Activated CD8-positive, alpha-beta T cell treated with anti-CD3 and anti-CD28 coated beads, Interleukin-2, amount 10 ng/mL, durations not matched to agents 7 days and 5 days (primary cell): ENCODE measurements at places on chromosomes 3 and 15. TPM values are rescaled to one million over a fixed set of nuclear protein-coding genes. Genes with fewer than 3 reads are reported as not detected.

DNA sequence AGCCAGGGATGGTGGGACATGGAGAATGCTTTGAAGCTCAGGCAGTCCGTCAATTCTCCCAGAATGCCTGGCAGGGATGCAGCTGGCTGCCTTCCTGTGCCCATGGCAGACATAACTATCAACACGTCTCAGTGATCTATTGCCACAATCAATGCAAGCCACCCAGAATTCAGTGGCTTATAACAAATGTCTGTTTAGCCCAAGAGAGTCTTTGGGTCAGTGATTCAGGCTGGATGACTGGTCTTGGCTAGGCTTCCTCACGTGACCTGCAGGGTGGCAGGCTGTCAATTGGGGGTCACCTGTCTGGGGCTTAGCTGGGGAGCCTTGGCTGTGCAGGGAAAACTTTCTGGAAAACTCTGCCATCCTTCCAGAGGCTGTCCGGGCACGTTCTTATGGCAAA, 213.1 kb upstream of the LRRFIP2 start:
- no peaks in the 10 kb centered on the region for H3K4me1 ChIP-seq
- H3K27me3 ChIP-seq: no peaks in the 10 kb centered on the region
- no peak overlapping the region for H3K27ac ChIP-seq

- no peak for DNase-seq
- no peak overlapping the region for H3K27ac ChIP-seq
- no peaks in the 10 kb centered on the region for H3K36me3 ChIP-seq
- H3K4me3 ChIP-seq: no peak overlapping the region
- H3K27me3 ChIP-seq: peaks cover 52% of the 10 kb centered on the region
These were observed 19.0 kb downstream of the SPATA12 start for GRCh38 chr3:57079474-57079831.

DNA sequence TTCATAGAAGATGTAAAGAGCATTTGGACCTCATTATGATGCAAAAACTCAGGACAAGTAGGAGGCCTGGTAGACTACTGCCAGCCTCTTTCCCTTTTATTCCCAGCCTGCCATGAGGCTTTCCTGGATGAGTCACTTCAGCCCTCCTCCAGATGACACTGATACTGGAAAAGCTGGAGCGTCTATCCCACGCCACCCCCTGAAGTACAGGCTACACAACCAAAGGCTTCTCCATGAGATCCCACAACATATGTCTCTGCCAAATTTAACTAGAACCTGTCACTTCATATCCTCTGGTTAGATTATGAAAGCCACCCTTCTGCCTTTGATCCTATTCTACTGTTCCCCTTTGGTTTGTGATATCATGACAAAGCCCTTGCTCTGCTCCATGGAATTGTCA, 56.1 kb upstream of the CPNE4 start:
- no peaks in the 10 kb centered on the region for H3K4me1 ChIP-seq
- no peaks in the 10 kb centered on the region for H3K27me3 ChIP-seq
- no peak overlapping the region for H3K4me3 ChIP-seq
- no peaks in the 10 kb centered on the region for H3K36me3 ChIP-seq
- no peak overlapping the region for H3K27ac ChIP-seq

GRCh38 chr15:41993472-41994170, 21.3 kb upstream of the EHD4 start:
- H3K4me3 ChIP-seq: no peak overlapping the region
- DNase-seq: no peak
- H3K27ac ChIP-seq: no peak overlapping the region
- no peaks in the 10 kb centered on the region for H3K36me3 ChIP-seq

DNA sequence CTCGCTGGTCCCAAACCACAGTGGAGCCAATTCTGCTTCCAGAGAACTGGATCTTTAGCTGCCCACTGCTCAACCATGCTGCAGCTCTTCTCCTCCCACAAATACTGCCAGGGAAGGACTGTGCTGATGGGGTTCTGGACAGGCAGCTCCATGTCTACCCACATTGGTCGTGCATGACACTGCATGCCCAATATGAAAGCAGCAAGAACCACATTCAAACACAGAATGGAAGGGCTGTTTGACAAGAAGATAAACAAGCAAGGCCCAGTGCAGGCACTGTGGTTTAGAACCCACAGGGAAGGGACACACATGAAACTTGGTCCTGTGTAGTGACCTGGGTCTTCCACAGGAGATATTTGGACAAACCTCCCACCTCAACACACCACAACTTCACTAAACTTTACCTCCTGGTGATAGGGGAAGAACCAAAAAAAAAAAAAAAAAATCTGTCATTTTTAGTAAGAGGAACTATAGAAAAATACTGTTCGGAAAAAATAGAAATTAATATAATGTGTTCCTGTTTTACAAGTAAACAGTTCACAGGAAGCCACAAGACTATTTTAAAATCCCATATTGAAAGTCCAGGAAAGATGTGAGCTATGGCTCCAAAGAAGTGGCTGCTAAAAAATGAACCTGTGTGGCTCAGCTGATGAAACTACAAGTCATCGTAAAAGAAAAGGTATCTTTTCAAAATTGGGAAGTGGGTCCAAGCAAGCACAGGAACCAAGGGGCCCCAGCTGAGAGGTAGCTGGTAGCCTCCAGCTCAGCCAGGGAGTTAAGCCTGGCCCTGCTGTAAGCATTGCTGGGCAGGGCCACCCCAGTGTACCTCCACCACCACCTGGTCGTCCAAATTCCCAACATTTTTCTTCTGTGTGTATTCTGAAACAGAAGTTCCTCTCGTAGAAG, 77.7 kb upstream of the ACAN start:
- H3K4me1 ChIP-seq: no peaks in the 10 kb centered on the region
- peaks cover 7% of the 10 kb centered on the region for H3K27me3 ChIP-seq
- no peaks in the 10 kb centered on the region for H3K36me3 ChIP-seq
- no peak overlapping the region for H3K27ac ChIP-seq
- H3K4me3 ChIP-seq: no peak overlapping the region
- no peak for DNase-seq

GRCh38 chr15:85475711-85476110, 95.3 kb downstream of the AKAP13 start:
- no peak for DNase-seq
- H3K27me3 ChIP-seq: no peaks in the 10 kb centered on the region
- H3K27ac ChIP-seq: no peak overlapping the region
- H3K4me1 ChIP-seq: peaks cover 31% of the 10 kb centered on the region
- H3K4me3 ChIP-seq: no peak overlapping the region
- no peaks in the 10 kb centered on the region for H3K36me3 ChIP-seq

DNA sequence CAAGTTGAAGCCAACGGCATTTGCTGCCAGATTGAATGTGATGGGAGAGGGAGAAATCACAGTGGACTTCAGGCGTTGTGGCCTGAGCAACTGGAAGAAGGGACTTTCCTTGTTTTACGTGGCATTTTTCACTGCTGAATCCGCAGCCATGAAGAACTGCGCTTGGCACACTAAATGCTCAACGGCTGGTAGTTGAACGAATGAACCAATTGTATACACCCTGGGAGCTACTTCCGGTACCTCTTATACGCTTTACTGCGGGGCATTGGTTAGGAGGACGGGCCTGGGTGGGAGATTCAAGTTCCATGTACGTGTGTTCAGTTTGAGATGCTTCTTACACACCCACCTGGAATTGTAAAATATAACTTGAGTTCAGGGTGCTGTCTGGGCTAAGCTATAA, 5.2 kb downstream of the SYNM start:
- peaks cover 23% of the 10 kb centered on the region for H3K27me3 ChIP-seq
- H3K36me3 ChIP-seq: no peaks in the 10 kb centered on the region

- H3K4me1 ChIP-seq: peaks cover 9% of the 10 kb centered on the region
- H3K36me3 ChIP-seq: no peaks in the 10 kb centered on the region
- H3K4me3 ChIP-seq: no peak overlapping the region
- peaks cover 7% of the 10 kb centered on the region for H3K27me3 ChIP-seq
- no peak for DNase-seq
- H3K27ac ChIP-seq: peak overlapping the region; percentile 75
These were observed 108.8 kb upstream of the SLC25A36 start for GRCh38 chr3:140832883-140833282.

- H3K4me1 ChIP-seq: peaks cover 24% of the 10 kb centered on the region
- H3K27me3 ChIP-seq: no peaks in the 10 kb centered on the region
- DNase-seq: no peak
- peaks cover 5% of the 10 kb centered on the region for H3K36me3 ChIP-seq
- H3K4me3 ChIP-seq: no peak overlapping the region
These were observed 27.2 kb downstream of the IQSEC1 start for GRCh38 chr3:13045904-13046568.

DNA sequence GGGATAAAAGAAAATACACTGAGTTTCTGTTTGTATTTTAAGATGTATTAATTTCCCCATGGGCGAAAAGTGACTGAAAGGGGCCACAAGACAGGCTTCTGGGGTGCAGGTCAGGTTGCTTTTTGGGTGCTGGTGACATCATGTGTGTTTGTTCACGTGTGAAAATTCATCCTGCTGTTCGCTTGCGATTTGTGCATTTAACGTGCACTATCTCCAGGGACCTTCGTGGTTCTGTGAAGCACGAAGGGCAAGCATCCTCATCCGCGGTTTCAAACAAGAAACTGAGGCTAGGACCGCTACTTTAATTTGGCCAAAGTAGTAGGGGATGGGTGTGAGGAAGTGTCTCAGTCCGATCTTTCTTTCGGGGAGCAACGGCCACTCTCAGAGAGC, 1.6 kb upstream of the SMAD6 start:
- H3K27ac ChIP-seq: peak overlapping the region; percentile 86
- no peaks in the 10 kb centered on the region for H3K36me3 ChIP-seq
- peaks cover 21% of the 10 kb centered on the region for H3K4me1 ChIP-seq

GRCh38 chr15:95995375-95996168, 334.9 kb upstream of the NR2F2 start:
- no peak overlapping the region for H3K27ac ChIP-seq
- peaks cover 24% of the 10 kb centered on the region for H3K4me1 ChIP-seq
- H3K36me3 ChIP-seq: no peaks in the 10 kb centered on the region
- no peak for DNase-seq

DNA sequence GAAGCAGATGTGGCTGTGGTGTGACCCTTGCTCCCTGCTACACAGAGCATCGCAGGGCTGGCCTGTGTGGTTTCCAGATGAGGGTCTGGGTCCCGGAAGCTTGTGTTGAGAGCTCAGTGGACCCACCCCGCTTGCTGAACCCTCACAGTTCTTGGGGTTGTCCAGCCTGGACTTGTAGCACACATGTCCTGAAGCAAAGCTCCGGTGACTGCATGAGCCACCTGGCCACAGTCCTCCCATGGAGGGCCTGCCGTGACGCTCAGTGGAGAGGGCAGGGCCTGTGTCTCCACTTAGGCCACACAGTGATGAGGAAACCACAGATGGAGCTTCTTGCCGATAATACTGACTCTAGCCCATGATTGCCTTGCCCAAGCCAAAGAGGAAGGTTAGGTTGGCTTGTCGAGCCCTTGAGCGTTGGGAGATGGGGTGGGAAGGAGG, 62.6 kb downstream of the RGMA start:
- peaks cover 56% of the 10 kb centered on the region for H3K36me3 ChIP-seq
- H3K27ac ChIP-seq: no peak overlapping the region
- no peaks in the 10 kb centered on the region for H3K27me3 ChIP-seq
- no peak overlapping the region for H3K4me3 ChIP-seq
- DNase-seq: no peak

DNA sequence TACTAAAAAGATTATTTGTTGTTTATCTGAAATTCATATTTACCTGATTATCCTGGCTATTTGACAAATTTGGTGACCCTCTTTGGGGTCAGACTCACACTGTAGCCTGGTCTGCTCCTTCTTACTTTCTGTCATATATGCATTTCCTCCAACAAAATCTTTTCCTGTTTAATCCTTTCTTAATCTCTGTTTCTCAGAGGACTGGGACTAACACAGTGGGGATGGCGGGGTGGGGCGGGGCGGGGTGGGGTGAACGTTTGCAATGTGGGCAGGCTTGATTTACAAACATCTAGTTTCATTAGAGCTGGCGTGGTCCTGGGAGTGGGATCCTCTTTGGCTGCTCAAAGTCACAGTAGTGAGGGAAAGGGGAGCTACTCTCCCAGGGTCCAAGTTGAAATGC, 35.3 kb upstream of the CDCP1 start:
- H3K27me3 ChIP-seq: peaks cover 21% of the 10 kb centered on the region
- no peak overlapping the region for H3K4me3 ChIP-seq
- no peak for DNase-seq

MIX23 gene
- total RNA-seq: 47.3 TPM

CPNE4 gene
- total RNA-seq: not detected

PCOLCE2 gene
- not detected for total RNA-seq

IL17RC gene
- total RNA-seq: 0.42 TPM

MEIS2 gene
- total RNA-seq: not detected

PTX3 gene
- total RNA-seq: not detected

DLG1 gene
- total RNA-seq: 76.6 TPM

PRICKLE2 gene
- total RNA-seq: not detected

EID1 gene
- total RNA-seq: 89.5 TPM

SAMD7 gene
- total RNA-seq: not detected

RMDN3 gene
- total RNA-seq: 34.0 TPM

KAT2B gene
- total RNA-seq: 120 TPM
